ENCODE measurements at places on chromosomes 1 and 21. TPM values are rescaled to one million over a fixed set of nuclear protein-coding genes. Genes with fewer than 3 reads are reported as not detected.

- DNase-seq, result no peak
These were observed 236.6 kb upstream of the GJB5 start for GRCh38 chr1:34518146-34518699.

DNA sequence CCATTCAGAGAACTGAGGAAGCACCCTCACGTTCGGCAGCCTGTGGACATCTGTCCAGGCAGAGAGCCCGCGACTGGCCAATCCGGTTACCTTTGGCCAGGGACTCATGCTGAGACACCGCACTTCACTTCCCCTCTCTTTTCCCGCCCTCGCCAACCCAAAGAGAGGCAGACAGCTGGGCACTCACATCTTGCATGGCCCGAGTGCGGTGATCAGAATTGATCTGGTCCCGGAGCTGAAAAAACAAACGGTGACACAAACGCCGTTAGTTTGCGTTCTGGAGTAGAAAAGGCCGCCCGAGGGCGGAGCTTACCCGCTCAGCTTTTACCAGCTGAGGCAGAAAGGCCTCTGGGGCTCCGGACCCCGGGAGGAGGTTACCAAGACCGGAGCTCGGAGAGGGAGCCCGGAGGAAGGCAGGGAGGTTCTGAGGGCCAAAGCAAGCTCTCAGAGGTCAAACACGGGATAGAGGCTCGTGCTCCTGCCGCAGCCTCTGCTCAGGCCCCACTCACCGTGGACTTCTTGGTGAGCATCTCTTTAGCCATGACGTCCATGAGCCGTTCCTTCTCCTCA is 376 bp downstream of the SF3A3 start:
- DNase-seq, result no peak

- DNase-seq, result no peak
These were observed 145.7 kb downstream of the CLIC6 start for GRCh38 chr21:34814529-34814951.

- DNase-seq, result no peak
These were observed 94.7 kb upstream of the GPR52 start for GRCh38 chr1:174352883-174353608.

DNA sequence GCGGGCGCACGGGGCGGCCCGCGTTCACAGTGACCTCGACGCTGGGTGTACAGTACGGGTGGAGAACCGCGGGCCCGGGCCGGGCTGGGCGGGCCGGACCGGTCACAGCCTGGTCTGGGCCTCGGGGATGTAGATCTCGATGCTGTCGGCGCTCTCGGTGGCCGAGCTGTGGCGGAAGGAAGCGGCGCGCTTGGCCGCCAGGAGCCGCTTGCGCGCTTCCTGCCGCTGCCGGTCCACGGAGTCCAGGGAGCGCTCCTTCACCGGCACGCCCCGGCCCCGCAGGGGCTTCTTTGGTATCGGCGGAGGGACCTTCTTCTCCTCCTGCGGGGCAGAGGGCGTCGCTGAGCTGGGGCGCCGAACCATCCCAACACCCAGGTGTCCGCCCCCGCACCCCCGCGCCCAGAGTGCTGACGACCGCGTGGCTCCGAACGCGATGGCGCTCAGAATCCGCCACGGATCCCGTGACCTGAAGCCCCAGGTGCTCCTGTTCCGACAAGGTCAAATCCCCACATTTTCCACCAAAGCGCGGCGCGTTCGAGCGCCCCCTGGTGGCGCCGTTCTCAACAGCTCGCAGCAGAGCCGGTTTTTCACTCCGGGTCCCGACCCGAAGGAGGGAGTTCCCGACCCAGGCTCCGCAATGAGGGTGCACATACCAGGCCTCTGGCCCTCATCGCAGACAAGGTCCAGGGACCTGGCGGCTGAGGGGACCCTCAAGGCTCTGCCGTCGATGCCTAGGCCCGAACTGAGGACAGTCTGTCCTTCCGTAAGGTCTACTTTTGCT is 6.6 kb upstream of the SMIM12 start:
- DNase-seq, result peak; percentile 97

Gene PPIAL4G
- total RNA-seq, result not detected

Gene KCNK2
- 0.26 TPM for total RNA-seq

Gene ALG14
- total RNA-seq, result 8.1 TPM

Gene CLDN14
- not detected for total RNA-seq

Gene CD53
- total RNA-seq, result 93.6 TPM

Gene CACNA1S
- not detected for total RNA-seq

Gene DMBX1
- 0.45 TPM for total RNA-seq

Measured in mesenteric fat pad (tissue), 1 donor.